HepG2 (cell line): ENCODE measurements at places on chromosomes 6 and 20.

DNA sequence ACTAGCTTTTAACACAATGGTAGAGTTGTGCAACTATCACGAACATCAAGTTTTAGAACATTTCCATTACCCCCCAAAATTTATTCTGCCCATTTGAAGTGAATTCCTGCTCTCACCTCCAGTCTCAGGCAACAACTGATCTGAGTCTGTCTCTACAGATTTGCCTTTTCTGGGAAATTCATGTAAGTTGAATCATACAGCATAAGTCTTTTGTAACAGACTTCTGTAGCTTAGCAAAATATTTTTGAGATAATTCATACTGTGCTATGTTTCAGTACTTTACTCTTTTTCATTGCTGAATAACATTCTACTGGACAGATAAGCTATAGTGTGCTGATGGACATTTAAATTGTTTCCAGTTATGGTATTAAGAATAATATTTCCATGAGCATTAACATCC is 447.3 kb upstream of the GJE1 start:
- no peak for DNase-seq

- no peak for DNase-seq
These were observed 132.0 kb upstream of the EEF1E1 start for GRCh38 chr6:8234321-8234720.

GRCh38 chr20:37192137-37192854 is 12.9 kb upstream of the MROH8 start:
- peak; percentile 80 for DNase-seq

DNA sequence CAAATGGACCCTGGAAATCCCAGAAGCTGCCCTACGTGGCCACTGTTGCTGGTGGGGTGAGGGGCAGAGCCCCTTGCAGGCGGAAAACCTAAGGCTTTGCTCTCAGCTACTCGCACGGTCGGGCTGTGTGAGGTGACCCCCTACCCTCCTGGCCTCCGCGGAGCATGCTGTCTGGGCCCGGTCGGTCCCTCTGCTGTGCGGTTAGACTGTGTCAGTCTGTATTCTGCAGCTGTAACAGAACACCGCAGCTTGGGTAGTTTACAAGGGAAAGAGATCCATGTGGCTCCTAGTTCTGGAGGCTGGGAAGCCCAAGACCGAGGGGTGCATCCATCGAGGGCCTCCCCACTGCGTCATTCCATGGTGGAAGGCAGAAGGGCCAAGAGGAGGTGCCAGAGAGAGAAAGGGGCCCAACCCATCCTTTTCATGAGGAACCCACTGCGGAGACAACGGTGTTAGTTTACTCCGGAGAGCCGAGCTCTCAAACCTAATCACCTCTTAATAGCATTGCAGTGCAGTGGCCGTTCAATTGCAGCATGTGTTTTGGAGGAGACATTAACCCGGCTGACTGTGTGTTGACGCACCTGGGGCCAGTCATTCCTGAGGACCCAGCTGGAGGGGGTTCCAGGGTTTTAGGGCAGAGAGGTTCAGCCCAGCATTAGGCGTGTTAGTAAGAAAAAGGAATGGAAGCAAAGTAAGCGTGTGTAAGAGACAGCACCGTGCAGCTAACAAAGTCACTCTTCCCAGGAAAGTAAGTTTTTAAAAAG is 18.3 kb downstream of the COL9A3 start:
- no peak for DNase-seq

DNA sequence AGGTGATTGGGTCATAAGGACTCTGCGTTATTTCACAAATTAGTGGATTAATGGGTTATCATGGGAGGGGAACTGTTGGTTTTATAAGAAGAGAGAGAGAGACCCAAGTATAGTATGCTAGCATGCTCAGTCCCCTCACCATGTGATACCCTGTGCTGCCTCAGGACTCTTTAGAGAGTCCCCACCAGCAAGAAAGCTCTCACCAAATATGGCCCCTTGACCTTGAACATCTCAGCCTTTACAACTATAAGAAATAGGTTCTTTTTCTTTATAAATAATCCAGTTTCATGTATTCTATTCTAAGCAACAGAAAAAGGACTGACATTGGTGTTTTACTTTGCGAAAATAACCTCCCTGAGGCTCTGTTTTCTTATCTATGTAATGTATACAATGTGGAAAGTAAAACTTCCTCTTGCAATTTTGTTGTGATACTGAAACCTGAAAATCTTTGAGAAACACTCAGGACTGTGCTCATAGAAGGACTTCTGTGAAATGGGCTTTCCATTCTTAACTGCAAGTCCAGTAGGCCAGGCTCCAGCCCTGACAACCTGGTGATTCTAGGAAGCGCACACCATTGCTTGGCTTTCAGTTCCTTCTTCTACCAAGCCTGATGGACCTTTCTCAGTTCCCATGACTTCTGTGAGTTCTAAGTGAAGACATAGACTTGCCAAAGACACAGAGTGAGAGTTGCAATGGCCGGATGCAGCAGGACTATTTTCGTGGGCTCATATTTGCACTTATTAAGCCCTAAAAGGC is 21.9 kb downstream of the SIRPD start:
- no peak for DNase-seq

- DNase-seq: no peak
These were observed 1.9 kb upstream of the POU3F2 start for GRCh38 chr6:98832284-98833056.

- DNase-seq: no peak
These were observed 643 bp downstream of the CD24 start for GRCh38 chr6:106973836-106974335.

DNA sequence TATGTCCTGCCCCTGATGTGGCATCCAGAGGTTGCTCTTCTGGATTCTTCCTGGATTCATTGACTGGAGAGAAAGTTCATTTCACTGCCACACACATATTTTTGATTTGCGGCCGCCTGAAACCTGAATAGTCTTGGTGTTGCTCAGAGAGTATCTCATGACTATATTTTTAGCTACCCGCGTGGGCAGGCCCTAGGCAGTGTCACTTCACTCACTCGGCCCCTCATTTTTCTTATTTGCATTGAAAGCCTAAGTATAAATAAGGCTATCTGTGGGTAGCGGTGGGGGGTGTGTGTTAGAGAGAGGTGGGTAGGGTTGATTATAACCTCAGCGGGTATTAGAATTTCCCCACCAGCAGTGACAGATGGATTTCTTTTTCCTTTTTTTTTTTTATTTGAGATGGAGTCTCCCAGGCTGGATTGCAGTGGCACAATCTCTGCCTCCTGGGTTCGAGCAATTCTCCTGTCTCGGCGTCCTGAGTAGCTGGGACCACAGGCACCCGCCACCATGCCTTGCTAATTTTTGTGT is 113.5 kb downstream of the JARID2 start:
- no peak for DNase-seq

DNA sequence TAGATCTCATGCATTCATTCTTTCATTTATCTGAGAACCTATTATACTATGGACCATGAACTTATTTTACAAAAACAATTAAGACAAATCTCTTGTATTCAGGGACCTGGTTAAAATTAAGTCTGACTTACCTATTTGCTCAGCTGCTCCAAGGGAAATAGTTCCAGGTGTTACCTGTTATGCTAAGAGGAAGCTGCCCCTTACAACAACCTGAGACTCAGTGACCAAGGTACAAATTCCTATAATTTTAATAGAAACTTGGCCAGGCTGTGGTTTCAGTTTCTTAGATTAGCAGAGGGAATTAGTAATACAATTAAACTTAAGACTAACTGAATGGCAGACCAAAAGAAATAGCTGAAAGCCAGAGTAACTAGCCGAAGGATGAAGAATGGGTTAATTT is 48.2 kb upstream of the GMPR start:
- no peak for DNase-seq

DNA sequence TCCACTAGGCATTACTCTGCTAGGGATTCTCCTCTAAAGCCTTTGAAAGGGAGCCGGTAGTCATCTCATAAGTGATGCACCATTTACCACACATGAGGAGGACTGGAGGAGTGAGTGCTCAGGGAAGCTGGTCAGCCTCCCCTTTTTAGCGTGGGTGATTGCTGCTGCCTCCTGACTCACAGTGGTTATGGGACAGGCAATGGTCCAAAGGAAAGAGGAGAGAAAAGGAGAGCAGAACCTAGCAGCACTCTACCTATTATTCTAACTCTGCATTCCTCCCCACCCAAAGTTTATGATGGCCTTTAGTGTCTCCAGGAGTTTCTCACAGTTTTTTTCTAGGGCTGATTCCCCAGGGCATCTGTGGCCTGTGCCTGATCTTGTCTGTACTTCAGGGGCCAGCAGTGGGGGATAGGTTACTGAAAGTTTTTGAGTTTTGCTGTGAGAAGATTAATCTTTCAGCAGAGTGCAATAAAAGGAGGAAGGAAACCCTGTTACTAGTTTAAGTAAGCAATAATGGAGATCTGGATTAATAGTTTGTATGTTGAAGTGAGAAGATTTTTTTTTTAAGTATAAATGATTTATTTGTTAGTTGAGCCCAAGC is 36.4 kb upstream of the GCLC start:
- no peak for DNase-seq

GRCh38 chr6:107697682-107698081 is 126.4 kb downstream of the SCML4 start:
- no peak for DNase-seq

GRCh38 chr20:16551607-16552006 is 21.6 kb downstream of the KIF16B start:
- DNase-seq: no peak

GRCh38 chr6:28838289-28838633 is 85.5 kb downstream of the TRIM27 start:
- DNase-seq: peak; percentile 80

DNA sequence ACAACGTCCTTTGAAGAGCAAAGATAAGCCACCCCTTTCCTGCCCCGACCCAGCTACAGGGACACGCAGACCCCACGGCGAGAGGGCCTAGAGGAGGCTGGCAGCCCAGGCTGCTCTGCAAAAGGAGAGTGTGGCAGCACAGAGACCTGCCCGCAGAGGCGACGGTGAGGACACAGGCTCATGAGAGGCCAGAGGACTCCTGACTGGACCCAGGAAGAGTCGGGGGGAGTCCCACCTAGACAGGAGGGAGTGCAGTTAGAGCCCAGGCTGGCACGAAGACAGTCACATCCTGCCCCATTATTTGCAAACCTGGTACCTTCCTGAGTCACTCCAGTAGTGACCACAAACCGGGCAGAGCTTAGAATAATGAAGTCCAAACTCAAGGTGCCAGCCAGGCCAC is 227.7 kb upstream of the CDH4 start:
- DNase-seq: no peak

DNA sequence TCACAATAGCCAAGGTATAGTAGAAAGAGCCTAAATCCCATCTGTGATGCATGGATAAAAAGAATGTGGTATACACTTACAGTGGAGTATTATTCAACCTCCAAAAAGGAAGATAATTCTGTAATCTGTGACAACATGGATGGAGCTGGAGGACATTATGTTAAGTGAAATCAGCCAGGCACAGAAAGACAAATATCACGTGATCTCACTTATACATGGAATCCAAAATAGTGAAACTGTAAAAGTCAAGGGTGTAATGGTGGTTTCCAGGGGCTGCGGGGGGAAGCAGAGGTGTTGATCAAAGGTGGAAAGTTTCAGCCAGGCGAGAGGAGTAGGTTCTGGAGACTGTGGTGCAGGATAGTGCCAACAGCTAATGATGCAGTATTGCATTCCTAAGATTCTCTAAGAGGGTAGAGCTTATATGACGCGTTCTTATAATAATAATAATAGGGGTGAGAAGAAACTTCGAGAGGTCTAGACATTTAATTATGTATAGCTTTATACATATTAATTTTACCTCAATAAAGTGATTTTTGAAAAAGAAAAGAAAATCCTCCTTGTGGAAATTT is 246.1 kb downstream of the FOXA2 start:
- DNase-seq: no peak

- peak; percentile 20 for DNase-seq
These were observed 15.6 kb upstream of the HMGN3 start for GRCh38 chr6:79250107-79250514.

- no peak for DNase-seq
These were observed 81.8 kb downstream of the PLCB4 start for GRCh38 chr20:9150679-9151078.

- peak; percentile 64 for DNase-seq
These were observed 40.6 kb downstream of the LYRM2 start for GRCh38 chr6:89597988-89598387.

DNA sequence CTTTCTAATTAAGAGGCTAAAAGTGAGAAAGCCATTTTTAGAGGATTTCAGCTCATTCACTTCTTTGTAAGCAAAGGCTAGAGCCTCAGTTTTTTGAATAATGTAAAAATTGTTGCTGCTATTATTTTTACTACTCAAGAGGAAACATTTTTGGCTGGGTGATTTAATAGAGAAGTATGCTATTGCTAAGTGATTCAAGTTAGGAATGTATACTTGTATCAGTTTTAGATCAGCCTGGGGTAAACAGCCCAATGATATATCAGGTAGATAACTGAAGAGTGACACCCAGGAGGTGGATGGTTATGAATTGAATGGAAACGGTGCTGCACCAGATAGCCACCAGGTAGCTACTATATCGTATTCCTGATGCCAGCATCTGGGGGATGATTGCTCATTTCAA is 9.2 kb downstream of the QKI start:
- no peak for DNase-seq

GRCh38 chr20:32021091-32021490 is 10.9 kb downstream of the CCM2L start:
- no peak for DNase-seq

GRCh38 chr6:36217188-36217587 is 20.6 kb downstream of the BRPF3 start:
- DNase-seq: no peak

DNA sequence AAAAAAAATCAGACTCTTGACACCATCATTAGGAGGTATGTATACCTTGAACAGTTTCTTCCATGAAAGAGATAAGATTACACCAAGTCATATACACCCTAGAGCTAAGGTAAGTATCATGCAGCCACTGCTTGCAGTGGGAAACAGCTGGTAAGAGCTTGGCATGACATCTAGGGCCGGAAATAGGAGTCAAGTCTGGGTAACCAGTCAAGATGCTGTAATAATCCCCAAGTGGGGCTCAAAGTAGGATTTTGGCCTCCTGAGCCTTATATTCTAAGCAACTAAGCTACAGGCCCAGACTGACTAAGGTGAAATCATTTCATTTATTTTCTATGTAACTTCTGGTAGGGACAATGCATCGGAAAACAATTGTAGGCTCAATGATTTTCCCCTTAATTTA is 23.9 kb downstream of the TRERF1 start:
- DNase-seq: no peak

DNA sequence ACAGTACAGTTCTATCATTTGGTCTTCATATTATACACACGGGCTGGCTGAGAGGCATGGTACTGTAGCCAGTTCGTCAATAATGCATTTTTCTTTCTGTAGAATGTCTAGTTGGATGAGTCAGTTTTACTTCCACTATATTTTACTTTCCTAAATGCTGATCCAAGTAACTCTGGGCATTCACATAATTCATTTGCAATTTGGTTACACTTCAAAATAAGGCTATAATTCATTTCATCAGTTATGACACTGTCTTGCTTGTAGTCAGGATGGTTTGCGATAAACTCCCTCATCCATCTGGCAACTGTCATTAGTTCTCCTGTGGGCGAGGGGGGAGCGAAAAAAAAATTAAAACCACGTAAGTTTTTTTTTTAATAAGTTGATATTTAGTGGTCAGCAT is 46.3 kb downstream of the GCLC start:
- no peak for DNase-seq

GRCh38 chr20:23107466-23107865 is 21.3 kb upstream of the CD93 start:
- DNase-seq: no peak

GRCh38 chr6:42819803-42820511 is 38.1 kb downstream of the BICRAL start:
- DNase-seq: peak; percentile 16

- DNase-seq: no peak
These were observed 117.3 kb downstream of the MAP3K4 start for GRCh38 chr6:161108916-161109315.
